Right lobe of liver (tissue), 6 donors: ENCODE measurements at places on chromosomes 3 and 15. TPM values are rescaled to one million over a fixed set of nuclear protein-coding genes. Genes with fewer than 3 reads are reported as not detected.
A peak's percentile ranks its signal among the peaks of the same experiment; 100 is the strongest.

GRCh38 chr3:128348805-128349531 is 117.7 kb downstream of the DNAJB8 start:
- peak; percentile 7 for DNase-seq

DNA sequence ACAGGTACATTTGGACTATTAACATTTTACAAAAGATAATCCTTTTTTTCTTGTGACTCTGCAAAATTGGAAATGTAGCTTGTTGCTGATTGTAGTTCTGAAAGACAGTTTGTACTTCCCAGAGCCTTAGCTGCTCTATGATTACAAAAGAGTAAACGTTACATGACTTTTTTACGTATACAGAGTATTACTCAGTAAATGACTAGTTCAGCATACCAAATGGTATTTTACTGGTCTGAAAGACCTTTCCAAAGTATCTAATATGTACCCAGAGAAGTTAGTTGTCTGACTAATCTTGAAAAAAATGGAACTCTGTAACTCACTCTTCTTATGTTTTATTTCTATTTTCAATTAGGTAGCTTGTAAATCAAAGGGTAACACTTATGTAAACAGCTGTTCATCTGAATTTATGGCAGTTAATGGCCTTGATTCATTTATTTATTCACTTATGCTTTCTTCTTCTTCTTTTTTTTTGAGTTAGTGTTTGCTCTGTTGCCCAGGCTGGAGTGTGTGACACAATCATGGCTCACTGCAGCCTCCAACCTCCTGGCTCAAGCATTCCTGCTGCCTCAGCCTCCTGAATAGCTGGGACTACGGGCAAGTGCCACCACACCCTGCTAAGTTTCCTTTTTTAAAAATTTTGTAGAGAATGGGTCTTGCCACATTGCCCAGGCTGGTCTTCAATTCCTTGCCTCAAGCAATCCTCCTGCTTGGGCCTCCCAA is 151.7 kb downstream of the C3orf38 start:
- no peak for DNase-seq

GRCh38 chr3:62493109-62493801 is 119.9 kb upstream of the FEZF2 start:
- no peak for DNase-seq

DNA sequence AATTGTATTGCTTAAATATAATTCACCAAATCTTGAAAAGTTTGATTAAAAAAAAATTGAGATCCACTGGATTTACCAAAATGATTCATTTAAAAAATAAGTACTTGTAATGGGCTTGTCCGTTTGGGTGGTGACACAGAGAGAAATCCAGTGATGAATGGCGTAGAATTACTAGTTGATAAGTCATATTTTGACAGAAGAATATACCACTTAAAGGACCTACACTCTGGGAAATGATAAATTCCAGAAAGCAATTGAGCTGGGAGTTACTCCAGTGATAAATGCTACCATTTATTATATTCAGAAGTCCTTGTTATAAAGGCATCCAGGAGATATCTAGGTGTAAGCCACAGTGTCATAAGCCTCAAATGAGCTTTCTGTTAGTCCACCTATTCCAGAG is 141.8 kb upstream of the CFAP20DC start:
- no peak for DNase-seq

GRCh38 chr3:159559771-159560170 is 428.9 kb upstream of the IL12A start:
- DNase-seq, result no peak

GRCh38 chr3:65545429-65545828 is 493.3 kb downstream of the MAGI1 start:
- no peak for DNase-seq

DNA sequence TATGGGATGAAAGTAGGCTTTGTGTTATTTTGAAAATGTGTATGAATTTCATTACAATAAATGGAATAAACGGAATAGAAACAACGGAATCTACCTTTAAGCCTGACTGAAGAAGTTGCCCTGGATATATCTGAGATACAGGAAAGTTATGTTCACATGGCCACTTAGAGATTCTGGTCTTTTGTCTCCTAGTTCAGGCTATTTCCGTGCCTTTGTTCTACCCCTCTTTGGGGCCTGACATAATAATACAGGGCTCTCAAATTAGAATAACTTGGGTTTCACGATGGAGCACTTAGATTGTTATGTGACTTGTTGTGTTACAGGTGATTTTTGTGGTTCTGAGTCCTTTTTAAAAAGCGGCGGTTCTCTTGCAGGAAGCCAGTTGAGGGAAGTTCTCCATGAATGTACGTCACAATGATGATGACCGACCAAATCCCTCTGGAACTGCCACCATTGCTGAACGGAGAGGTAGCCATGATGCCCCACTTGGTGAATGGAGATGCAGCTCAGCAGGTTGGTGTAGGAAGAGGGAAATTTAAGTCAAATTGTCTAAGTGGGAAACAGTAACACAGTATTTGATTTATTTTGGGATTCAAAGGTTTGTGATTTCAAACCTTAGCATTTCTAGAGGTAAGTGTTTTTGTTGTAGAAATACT is 72.8 kb downstream of the FNDC3B start:
- no peak for DNase-seq

- DNase-seq, result no peak
Observed at GRCh38 chr3:55330355-55330754, 156.8 kb downstream of the WNT5A start.

- DNase-seq, result no peak
Observed at GRCh38 chr3:114510201-114510600, 216.4 kb downstream of the TIGIT start.

DNA sequence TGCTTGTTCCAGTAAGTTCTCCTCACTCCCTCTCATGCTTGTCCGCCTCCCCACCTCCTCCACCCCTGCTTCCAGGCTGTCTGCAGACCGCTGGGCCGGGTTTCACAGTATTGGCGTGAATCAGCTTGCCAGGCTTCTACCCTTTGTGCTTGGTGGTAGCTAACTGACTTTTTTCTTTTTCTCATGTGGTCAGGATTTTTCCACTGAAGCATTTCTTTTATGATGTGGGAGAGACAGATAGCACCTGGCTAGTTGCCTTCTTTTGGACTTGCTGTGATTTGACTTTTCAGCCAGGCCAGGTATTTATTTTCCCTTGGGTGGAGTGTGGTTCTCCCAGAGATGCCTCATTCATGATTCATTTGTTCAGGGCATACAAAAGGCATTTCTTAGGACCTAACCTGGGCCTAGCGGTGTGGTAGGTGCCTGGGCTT is 60.6 kb downstream of the ST6GAL1 start:
- DNase-seq, result peak; percentile 81

Gene KBTBD8
- 0.50 TPM for total RNA-seq

Gene RAF1
- 57.0 TPM for total RNA-seq

Gene GTF2A2
- total RNA-seq, result 42.4 TPM

Gene IGSF11
- not detected for total RNA-seq

Gene DYNLT2B
- total RNA-seq, result not detected

Gene KBTBD13
- total RNA-seq, result not detected
